ENCODE measurements at places on chromosomes 3 and 15.
A peak's percentile ranks its signal among the peaks of the same experiment; 100 is the strongest.

- no peak for DNase-seq
These were observed 142.5 kb upstream of the MBNL1 start for GRCh38 chr3:152126260-152126659.

GRCh38 chr3:190326930-190327329 lies 4.7 kb upstream of the CLDN1 start:
- DNase-seq = no peak

GRCh38 chr3:194169595-194169994 lies 33.6 kb downstream of the HES1 start:
- DNase-seq = no peak

- DNase-seq = no peak
These were observed 10.8 kb downstream of the GATA2 start for GRCh38 chr3:128482175-128482574.

DNA sequence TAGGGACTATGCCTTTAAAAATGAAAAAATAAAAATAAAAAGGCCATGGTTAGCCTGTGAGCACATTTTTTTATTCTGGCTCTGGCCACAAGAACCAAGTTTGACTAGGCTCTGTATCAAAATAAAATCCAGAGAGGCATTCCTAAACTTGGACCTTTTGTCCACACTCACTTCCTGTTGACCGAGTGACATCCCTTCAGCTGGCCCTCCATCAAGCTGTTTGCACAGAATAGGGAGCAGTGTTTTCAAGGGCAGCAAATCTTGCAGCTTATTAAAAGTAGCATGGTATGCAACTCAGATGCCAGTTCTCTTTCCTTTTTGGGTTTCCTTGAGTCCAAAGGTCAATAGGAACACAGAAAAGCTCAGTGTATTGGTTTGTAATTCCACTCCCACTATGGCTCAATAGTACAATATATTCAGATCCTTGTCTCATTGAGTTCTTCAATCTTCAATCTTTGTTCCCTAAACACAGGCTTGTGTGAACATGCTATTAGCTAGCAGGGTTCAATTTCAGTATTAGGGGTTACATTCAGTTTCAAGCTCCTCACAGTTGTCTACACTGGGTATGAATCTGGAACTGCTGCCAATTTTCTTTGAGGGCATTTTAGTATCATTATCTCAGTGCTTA lies 244.5 kb downstream of the RBMS3 start:
- DNase-seq = no peak

GRCh38 chr15:60829416-60829815 lies 350.5 kb upstream of the ICE2 start:
- no peak for DNase-seq

DNA sequence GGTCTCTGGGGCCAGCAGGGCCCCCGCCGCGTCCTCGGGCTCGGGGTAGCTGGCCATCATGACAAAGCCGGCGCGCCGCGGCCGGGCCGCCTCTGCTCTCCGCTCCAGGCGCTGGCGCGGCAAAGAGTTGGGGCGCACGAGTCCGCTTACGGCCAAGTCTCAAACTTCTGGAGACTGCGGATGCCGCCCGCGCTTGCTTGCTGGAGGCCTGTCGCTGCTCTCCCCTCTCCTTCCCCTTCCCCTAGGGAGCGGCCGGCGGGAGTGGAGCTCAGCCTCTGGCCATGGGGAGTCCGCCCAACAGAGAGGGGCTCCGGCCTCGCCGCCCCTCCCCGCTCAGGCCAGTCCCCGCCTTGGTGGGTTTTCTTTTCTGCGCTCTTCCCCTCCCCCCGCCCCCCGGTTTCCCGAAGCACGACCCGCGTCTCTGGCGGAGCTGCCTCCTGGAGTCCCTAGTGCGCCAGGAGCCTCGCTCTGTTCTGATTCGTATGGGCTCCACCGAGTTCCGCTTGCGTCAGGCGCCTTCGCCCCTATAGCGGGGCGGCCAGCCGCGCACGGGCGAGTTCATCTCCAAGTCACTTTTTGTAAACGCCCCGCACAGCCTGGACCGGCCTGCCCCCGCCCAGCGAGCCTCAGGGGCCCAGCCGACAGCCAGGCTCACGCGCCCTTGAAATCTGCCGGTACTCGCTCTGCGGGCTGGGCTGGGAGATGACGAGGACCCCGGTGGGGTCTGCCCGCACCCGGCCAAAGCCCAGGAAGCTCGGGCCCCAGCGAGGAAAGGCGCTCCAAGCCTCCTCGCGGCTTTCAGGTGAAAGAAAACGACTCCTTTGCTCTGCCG lies at the start of the genes FOXL2 and FOXL2NB:
Gene FOXL2, minus strand, starts transcription at position 475 of the 832 bp plus-strand sequence. Its CDS starts 415 bp downstream, at position 60.
Gene FOXL2NB, plus strand, starts transcription at position 555 of the 832 bp plus-strand sequence. Its CDS starts 148 bp downstream, at position 703.
- peak; percentile 71 for DNase-seq

DNA sequence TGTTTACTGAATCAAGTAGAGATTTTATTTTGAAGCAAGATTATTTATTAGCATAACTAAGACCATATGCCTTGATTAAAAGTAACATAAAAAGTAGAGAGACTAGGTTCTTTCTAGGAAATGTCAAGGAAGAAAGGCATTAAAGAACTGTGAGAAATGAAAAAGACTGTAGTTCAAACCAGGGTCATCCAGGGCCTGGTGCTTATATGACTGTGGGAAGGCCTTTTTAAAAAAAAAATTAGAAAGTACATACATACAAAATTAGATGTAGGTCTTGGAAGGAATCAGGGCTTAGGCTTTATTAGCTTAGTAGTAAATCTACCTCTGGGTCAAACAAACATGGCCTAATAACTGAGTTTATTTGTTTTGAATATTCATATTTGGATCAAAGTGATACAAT lies 173.9 kb upstream of the TBL1XR1 start:
- DNase-seq = no peak

DNA sequence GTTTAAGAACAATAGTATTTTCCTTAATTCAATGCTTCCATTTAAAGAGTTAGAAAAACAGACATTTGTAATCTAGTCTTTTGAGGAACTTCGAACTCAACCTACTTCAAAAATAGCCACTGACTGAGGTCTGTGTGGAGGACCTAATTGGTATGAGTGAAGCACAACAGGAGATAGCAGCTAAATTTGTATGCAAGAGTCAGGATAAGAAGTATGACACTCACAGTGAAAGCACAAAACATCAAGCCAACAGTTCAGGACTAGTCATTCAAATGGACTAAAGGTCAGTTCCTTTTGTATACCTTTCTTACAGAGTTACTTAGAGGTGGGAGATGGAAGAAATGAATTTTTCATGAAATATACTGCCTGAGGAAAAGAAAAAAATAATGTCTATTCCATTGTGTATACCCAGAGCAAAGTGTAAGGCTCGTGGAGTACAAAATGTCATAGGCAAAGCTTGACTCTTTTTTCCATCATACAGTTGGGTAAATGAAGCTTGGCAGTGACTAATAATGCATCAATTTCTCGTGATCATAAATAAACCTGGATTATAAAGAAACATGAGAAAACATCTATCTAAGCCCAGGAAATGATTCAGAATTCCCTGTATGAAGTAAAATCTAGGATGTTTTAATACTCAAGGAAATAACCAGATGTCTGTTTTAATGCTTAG lies 1005.2 kb upstream of the CADM2 start:
- DNase-seq = no peak
